ENCODE measurements at places on chromosomes 4 and X. TPM values are rescaled to one million over a fixed set of nuclear protein-coding genes. Genes with fewer than 3 reads are reported as not detected.

DNA sequence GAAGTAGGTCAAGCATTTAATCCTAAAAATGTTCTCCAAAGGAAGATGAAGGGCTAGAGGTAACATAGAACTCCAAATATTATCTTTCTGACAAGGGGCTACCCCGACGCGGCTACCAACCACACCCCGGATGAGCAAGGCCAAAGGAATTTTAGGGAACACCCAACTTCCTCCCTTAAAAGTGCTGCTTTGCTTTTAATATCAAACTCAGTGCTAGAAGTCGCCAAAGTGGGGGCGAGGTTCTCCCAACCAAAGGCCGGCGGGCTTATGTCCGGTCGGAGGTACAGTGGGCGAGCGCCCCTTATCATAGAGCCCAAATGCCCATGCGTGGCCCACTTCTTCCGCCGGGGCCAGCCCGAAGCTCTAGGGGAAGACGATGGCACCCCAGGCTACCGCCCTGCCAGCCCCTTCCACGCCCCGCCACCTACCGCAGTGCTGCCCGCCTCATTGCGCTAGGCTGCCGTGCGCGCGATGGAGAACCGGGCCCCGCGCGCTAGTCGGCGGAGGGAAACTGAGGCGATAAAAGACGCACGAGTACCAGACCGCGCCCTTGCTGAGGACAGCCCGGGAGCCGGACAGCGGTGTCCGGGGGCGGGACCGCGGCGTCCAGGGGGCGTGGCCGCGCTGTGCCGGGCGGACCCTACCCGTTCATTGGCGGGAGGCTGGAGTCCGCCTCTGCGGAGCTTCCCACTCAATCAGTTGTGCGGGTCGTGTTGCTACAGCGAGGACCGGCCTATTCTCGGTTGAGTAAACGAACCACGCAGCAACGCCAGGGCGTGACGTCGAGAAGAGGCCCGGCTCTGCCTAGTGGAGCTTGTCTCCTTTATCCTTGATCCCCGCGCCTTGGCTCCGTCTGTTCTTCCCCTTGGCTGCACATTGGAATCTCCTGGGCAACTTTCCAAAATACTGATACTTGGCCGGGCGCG, at the start of gene ACOT9:
Gene ACOT9 (minus strand): TSS at position 580 of the 926 bp plus-strand sequence. CDS start 132 bp downstream, at position 448.
- DNase-seq: peak; percentile 96

DNA sequence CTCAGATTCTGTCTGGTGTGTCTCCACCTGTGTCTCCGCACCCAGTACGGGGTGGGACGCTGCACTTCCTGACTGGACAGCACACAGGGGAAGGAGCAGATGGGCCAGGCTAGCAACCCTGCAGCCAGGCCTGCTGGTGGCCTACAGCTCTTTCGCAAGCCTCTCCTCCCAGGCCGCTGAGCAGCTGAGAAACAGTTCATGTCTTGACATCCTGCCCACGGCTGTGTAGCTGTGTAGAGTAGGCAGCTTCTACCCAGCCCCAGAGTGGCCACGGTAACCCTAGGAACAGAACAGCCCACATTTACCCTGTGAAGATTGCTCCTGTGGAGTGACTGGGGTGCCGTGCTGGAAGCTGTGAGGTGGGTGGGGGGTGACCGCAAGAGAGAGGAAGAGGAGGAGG, 38.9 kb downstream of the CCNQ start:
- DNase-seq: no peak

- no peak for DNase-seq
These were observed 41.3 kb upstream of the PRKG2 start for GRCh38 chr4:81256059-81256970.

DNA sequence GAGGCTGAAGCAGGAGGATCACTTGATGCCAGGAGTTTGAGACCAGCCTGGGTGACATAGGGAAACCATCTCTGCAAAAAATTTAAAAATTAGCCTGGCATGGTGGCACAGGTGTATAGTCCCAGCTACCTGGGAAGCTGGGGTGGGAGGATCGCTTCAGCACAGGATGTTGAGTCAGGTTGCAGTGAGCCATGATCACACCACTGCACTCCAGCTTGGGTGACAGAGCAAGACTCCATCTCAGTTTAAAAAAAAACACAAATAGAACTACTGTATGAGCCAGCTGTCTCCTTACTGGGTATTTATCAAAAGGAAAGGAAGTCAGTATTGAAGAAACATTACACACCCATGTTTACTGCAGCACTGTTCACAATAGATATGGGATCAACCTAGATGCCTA, 138.7 kb downstream of the RAP1GDS1 start:
- no peak for DNase-seq

GRCh38 chr4:108072300-108072699, 82.6 kb downstream of the HADH start:
- no peak for DNase-seq

DNA sequence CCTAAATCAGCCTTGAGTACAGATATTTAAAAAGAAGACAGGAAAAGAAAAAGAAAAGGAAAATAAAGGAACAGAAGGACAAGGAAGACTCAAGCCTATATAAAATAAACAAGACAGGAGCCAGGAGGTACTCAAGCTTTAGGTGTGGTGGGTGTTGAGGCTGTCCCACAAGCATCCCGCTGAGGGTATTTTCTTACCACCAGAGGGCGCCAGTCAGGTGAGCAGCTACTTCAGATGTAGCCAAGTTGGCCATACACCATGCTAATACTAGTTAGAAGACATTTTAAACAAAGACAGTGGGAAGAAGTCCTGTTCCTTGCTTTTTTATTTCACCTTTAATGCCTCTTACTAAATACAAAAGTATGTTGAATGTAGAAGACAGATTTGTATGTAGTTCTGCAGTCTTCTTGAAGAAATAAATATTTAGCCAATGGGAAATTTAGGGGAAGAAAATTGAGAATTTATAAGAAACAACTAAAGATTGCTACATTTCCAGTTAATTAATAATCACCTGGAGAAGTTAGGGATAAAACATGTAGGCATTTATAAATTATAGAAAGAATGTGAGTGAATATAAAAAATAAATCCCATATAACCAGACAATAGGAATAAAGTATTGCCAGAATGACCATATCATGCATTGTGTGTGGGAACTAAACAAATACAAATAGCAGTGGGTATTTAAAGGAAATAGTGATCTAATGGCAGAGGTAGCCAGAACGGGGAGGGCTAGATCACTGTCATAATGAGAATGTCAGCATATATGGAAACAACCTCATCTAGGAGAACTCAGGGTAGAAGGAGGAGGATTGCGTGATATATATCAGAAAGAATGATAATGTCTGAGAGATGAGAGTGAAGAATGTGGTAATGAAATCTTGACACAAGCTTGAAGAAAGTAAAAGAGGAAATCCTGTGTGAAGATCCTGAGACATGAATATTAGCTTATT, 71.0 kb downstream of the MTHFD2L start:
- peak; percentile 74 for DNase-seq

DNA sequence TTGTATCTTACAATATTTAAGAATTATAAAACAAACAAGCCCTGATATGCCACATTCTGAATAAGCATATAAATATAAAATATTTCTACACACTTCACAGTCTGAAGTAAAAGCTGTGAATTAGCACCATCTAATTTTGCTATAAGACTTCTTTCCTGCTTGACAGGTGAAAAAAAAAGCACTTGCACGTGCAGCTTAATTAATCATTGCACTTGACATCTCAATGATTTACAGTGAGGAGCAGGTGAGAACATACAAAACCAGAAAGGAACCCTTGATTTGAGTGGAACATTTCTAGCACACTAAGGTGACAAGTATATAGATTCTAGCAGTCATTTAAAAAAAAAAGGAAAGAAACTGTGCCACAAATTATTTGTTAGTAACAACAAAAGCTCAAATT, 47.9 kb downstream of the CHIC2 start:
- DNase-seq: no peak

DNA sequence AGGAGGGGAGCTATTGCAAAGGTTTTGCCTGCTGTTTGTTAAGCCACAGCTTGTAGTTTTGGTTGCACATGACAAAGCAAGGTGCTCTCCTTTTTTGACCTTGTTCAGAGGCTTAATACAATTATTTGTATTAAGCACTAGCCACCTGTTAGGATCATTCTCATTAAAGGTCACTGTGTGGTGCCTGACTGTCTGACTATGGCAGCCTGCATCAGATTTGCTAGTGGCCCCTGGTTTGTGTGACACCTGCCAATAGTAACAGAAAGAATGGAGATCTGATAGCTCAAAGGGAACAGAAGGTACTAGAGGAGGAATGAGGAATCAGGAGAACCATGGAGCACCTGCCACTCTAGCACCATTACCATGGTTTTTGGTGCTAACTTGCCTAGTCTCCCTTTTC, 102.5 kb downstream of the POLA1 start:
- no peak for DNase-seq

DNA sequence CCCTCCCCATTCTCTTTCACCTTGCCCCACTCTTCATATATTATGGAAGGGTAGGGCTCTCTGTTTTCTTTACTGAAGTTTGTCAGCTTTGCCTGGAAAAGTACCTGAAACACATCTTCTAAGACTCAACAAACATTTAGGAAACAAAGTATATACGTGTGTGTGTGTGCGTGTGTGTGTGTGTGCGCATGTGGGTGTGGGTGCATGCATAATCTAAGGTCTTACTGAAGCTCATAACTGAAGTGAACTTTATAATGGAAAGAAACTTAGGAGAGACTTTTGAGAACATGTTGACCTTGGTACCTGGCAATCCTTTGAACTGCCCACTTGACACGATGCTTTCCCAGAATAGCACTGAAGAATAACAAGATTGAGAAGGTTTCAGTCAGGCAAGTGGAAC, 986.3 kb upstream of the GRID2 start:
- no peak for DNase-seq

GRCh38 chr4:86977621-86978184, 42.9 kb downstream of the AFF1 start:
- no peak for DNase-seq

- no peak for DNase-seq
These were observed 107.6 kb upstream of the C1QTNF7 start for GRCh38 chr4:15320121-15320678.

DNA sequence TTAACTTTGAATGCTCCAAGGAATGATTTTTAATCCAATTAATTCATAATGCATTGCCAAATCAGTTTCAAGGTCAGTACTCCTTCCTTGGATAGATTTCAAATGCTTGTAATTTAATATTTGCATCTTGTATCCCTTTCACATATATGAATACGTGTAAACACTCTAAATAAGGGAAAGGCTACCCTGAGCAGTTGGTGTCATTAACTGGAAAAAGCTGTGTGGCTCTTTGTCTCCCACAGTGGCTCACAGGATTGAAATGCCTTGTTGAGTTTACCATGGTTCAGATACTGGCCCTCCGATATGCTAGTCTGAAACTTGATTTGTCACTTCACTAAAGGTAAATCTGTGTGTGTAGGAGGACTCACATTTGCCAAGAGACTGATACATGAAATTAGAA, 16.7 kb upstream of the ACOT9 start:
- no peak for DNase-seq

DNA sequence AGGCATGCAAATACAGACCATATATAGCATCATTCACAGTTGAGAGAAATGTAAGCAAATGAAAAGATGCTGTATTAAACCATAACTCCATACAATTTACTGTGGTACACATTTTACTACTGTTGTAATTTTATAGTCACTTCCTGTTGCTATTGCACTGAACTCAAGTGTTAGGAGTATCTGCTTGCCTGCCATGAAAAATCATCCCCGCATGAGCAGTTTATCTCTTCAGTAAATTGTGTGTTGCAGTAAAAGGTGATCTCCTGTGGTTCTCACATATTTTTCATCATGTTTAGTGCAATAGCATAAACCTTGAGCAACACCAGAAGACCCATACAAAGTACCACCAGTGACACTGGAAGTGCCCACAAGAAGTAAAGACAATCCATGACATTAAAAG, 1153.4 kb downstream of the FAT4 start:
- no peak for DNase-seq

DNA sequence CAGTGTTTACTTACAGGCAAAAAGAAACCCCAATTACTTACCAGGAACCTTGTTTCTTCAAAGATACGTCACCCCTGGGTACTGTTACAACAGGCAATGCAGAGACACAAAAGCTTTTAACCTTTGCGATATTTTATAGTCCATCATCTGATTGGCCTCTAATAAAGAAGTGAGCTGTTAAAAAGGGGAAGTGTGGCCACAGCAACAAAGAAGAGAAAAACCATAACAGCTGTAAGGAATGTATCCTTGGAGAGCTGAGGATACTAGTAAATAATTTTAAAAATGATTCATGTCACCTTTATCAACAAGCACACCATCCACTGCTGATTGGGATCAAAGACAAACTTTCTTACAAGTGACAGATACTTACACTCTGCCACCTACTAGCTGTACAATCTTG, 14.1 kb downstream of the GABRA4 start:
- no peak for DNase-seq

GRCh38 chr4:151359576-151359975, 34.2 kb upstream of the SH3D19 start:
- no peak for DNase-seq

GRCh38 chr4:153623491-153623890, 60.6 kb upstream of the TLR2 start:
- DNase-seq: no peak

GRCh38 chrX:20315140-20315539, 48.4 kb upstream of the RPS6KA3 start:
- DNase-seq: no peak

DNA sequence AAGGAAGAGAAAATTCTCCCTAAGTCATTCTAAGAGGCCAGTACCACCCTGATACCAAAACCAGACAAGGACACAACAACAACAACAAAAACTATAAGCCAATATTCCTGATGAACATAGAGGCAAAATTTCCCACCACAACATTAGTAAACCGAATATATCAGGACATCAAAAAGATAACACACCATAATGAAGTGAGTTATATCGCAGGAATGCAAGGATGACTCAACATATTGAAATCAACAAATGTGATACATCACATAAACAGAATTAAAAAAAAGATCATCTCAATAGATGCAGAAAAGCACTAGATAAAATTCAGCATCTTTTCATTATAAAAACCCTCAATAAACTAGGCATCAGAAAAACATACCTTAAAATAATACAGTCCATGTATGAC, 1844.4 kb upstream of the PCDH10 start:
- DNase-seq: no peak

GRCh38 chr4:87033902-87034301, 99.1 kb downstream of the AFF1 start:
- no peak for DNase-seq

DNA sequence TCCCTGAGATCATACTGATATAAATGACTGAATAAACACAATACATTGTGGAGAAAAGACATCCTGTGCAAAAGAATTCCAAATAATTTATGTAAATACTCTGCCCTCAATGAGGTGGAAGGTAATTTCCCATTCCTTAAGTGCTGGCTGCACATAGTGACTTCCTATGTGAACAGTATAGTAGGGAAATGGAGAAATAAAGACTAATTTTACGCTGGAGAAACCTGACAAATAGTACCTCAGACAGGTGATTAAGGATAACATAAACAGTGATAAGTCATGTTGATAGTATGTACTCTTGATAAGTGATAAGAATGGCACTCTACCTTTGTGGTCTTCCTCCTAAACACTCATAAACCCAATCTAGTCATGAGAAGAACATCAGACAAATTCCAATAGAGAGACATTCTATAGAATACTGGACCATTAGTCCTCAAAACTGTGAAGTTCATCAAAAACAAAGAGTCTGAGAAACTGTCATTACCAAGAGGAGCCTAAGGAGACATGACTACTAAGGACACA, 274.0 kb downstream of the CHIC1 start:
- no peak for DNase-seq

- DNase-seq: no peak
These were observed 137.6 kb upstream of the TEX13D start for GRCh38 chrX:124194901-124195300.

FAM47B gene
- not detected for total RNA-seq

TCEAL3 gene
- total RNA-seq: 25.3 TPM

PCSK1N gene
- 9.8 TPM for total RNA-seq

AR gene
- 14.4 TPM for total RNA-seq

CPEB2 gene
- total RNA-seq: 10.4 TPM

TSR2 gene
- total RNA-seq: 34.6 TPM

CLCN4 gene
- 22.2 TPM for total RNA-seq

RPS6KA6 gene
- 2.2 TPM for total RNA-seq

MAGEA10 gene
- not detected for total RNA-seq
